Stimulated activated CD8-positive, alpha-beta memory T cell treated with anti-CD3 and anti-CD28 coated beads, Interleukin-15, amount 100 ng/mL, for 24 hours (primary cell): ENCODE measurements at places on chromosomes 12 and 14.

DNA sequence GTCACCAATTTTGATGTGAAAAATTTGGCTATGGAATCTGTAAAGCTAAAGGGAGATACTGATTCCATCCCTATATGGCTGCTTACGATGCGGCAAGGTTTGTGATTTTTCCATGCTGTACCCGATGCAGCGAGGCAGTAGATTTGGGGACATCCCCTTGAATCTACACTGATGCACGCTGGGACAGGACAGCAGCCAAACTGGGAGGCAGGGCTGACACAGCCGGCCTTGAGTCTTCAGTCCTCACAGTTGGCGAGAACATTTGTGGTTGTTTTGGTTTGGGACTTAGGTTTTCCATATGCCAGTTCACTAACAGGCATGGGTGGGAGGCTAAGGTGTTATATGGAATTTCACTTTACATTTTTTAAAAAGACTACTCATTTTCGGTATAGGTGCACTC, 3.8 kb downstream of the GALNT16 start:
- DNase-seq: no peak

DNA sequence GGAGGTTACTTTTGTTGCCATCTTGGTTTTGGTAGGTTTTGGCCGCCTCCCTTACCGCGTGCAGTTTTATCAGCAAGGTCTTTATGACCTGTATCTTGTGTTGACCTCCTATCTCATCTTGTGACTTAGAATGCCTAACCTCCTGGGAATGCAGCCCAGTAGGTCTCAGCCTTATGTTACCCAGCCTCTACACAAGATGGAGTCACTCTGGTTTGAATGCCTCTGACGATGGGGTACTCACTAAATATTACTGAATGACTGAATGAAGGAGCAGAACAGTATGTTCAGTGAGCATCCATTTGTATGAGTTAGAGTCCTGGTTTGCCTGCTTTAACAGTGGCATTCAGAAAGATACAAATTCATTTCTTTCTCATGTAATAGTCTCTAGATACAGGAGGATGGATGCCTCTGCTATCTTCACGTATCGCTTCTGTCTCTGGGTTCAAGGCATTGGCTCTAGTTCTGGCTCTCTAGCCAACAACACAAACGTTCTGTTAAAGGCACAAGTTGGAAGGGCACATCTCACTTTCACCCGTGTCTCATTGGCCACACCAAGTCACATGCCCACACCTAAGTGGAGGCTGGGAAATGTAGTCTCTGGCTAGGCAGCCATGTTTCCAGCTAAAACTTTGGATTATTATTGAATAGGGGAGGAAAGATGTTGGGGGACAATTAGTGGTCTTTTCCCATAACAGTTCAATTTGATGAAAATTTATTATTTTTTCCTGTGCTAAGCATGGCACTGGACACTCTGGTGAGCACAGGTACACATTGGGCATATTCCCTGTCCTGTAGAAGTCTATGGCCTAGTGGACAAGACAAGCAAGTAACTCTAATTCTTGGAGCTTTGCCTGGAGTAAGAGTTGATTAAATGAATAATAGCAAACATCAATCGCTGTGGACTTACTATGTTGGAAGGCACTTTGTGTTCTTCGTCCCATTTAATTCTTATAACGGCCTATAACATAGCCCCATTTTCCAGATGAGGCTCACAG, 75.2 kb upstream of the RPH3A start:
- DNase-seq: no peak

- DNase-seq: no peak
Measured at GRCh38 chr12:103928682-103929045, 1.5 kb upstream of the HSP90B1 start.

GRCh38 chr12:127144770-127145169, 1122.2 kb upstream of the TMEM132C start:
- no peak for DNase-seq

DNA sequence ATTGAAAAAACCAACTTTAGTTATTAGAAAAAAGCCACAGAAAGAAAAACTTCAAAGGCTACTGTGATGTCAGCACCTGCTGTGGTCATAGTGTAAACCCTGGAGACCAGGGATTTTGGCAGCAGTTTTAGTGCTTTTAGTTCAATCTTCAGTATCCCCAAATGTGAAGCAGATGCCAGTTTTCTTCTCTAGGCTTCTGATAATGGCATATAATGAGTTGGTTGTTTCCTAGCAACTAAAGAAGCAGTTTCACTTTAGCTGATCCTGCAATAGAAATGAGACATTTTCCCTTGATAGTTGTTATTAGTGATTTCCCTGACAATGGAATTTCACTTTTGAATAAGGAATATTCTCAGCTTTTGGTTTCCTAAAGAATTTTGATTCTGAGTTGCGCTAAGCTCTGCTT, 131.2 kb downstream of the NUBPL start:
- DNase-seq: no peak
